Left ventricle myocardium superior (tissue), 1 donor: ENCODE measurements at places on chromosomes 4 and X. TPM values are rescaled to one million over a fixed set of nuclear protein-coding genes. Genes with fewer than 3 reads are reported as not detected.
A peak's percentile ranks its signal among the peaks of the same experiment; 100 is the strongest.

Gene COQ2
- 20.0 TPM for total RNA-seq

Gene PLP1
- total RNA-seq: 9.4 TPM

Gene IL2RG
- 3.0 TPM for total RNA-seq

Gene BCLAF3
- total RNA-seq: 7.0 TPM

Gene GABRG1
- total RNA-seq: not detected

Gene NDUFA1
- 631 TPM for total RNA-seq

Gene CTAG1A
- not detected for total RNA-seq

Gene GPR173
- total RNA-seq: 0.50 TPM

Gene PNMA5
- total RNA-seq: not detected

Gene GPR50
- total RNA-seq: not detected

Gene ZNF827
- 13.8 TPM for total RNA-seq

Gene FGF16
- total RNA-seq: not detected

Gene FAM47E
- 2.4 TPM for total RNA-seq

Gene FUNDC1
- 25.7 TPM for total RNA-seq

Gene COL4A6
- total RNA-seq: 9.1 TPM

Gene RAB39B
- total RNA-seq: not detected

Gene MAGEA9B
- not detected for total RNA-seq

Gene FGF2
- 5.2 TPM for total RNA-seq

Gene FAM9B
- total RNA-seq: not detected

DNA sequence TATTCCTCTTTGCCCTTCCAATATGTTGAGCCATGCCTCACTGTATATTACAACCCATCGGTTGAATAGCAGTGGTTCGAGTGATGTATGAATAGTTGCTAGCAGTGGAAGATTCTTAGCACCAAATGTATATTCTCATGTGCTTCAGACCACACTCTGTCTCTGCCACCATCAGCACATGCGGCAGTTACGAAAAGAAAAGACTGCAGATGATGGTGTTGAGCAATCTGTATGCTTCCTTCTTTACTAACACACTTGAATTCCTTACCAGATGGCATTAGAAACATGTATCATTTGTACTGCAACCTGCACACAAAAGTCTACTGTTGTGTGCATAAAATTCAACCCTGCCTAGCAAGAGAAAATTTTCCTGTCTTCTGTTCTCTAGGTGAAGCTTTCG lies 214.6 kb downstream of the ENOX2 start:
- DNase-seq: no peak

DNA sequence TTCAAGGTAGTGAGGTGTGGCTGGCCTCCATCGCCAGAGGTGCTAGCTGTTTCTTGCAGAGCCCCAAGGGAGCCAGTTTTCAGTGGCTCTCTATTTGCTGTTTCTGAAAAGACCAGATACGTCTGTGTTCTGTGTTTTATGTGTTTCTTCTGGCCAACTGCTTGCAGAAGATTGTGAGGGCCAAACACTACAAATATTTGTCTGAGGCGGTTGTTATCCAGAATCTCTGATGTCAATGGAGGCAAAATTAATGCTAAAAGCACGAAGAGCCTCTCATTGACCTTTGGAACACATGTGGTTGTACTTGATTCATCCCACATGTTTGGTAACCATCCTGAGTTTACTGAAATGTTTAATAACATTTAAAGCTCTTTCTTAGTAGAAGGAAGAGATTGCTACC lies 113.9 kb downstream of the CT47B1 start:
- no peak for DNase-seq

DNA sequence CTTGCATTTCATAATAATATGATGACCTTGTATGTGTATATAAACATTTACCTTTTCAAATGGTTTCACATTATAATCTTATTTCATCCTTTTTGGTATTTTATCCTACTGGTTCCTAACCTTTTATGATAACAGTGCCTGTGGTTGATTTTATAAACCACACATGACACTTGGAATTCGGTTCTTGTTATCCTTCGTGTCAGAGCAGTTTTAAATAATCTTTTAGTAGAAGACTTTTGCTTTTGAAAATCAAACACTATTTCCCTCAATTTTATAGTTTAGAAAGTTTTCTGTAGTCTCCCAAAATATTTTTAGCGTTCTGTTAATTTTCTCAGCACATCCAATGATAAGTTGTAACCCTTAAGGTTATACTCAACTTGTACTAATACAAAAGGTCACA lies 676.8 kb downstream of the RAPGEF2 start:
- DNase-seq: no peak

GRCh38 chrX:132956421-132957210 lies 1.8 kb downstream of the HS6ST2 start:
- DNase-seq: no peak

GRCh38 chrX:44261286-44261685 lies 82.2 kb downstream of the EFHC2 start:
- no peak for DNase-seq

DNA sequence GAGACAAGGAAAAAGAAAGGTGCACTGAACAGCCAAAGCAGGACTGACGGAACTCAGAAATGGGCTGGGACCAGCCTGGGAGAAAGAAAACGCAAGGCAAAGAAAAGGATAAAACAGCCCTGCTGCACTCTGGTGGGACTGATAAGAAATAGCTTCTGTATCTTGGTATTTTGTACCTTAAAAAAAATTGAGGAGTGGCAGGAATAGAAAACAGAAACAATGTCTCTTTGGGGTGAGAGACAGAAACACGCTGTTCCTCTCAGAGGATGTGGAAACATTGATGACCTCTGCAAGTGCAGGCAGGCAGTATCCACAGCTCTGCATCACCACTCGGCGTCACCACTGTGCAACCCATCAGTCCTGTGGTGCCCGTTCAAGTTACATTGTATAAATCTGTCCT lies 152.5 kb upstream of the SPRY1 start:
- peak; percentile 73 for DNase-seq

- no peak for DNase-seq
Measured at GRCh38 chr4:159235779-159236368, 133.0 kb downstream of the RAPGEF2 start.

- DNase-seq: no peak
Measured at GRCh38 chrX:45709381-45709780, 508.7 kb upstream of the DIPK2B start.

GRCh38 chr4:178448372-178449035 lies 1006.3 kb upstream of the AGA start:
- DNase-seq: no peak

- no peak for DNase-seq
Measured at GRCh38 chr4:79625361-79625760, 217.3 kb upstream of the GK2 start.

GRCh38 chr4:42152507-42153504 lies at the start of gene BEND4:
TSS of gene BEND4 (minus strand) at chr4:42152655. CDS start at chr4:42152143, 512 bp downstream.
- DNase-seq: no peak

DNA sequence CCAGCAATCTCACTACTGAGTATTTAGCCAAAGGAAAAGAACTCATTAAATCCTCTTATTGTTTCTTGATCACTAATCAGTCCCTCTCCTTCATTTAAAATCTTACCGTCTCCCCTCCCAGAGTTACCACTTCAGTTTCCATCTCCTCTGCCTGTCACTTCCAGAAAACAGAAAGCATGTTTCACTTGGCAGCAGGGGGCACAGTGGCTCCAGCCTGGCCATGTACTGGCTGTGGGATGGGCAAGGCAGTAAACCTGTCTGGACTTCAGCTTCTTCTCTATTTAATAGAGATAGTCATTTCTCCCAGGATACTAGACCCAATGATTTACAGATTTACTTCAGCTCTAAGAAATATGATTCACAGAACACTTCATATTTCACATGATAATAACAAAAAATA lies 63.2 kb downstream of the CD40LG start:
- peak; percentile 51 for DNase-seq

DNA sequence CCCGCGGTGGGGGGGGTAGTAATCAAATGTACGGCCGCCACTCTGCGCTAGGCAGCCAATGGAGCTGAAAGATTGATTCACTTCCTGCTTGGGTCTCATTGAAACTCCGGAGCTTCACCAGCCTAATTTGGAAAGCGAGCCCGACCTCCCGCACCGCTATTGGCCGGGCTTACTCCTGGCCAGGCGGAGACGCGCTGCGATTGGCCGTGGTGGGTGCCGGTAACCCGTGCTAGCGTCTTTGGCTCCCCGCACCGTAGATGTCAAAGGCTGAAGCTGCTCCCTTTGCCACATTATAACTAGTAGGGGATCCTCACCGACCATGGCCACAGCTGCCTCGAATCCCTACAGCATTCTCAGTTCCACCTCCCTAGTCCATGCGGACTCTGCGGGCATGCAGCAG lies at the start of gene POU3F4:
Gene POU3F4, plus strand, starts transcription at position 285 of the 400 bp plus-strand sequence. Its CDS starts 35 bp downstream, at position 320.
- DNase-seq: no peak

DNA sequence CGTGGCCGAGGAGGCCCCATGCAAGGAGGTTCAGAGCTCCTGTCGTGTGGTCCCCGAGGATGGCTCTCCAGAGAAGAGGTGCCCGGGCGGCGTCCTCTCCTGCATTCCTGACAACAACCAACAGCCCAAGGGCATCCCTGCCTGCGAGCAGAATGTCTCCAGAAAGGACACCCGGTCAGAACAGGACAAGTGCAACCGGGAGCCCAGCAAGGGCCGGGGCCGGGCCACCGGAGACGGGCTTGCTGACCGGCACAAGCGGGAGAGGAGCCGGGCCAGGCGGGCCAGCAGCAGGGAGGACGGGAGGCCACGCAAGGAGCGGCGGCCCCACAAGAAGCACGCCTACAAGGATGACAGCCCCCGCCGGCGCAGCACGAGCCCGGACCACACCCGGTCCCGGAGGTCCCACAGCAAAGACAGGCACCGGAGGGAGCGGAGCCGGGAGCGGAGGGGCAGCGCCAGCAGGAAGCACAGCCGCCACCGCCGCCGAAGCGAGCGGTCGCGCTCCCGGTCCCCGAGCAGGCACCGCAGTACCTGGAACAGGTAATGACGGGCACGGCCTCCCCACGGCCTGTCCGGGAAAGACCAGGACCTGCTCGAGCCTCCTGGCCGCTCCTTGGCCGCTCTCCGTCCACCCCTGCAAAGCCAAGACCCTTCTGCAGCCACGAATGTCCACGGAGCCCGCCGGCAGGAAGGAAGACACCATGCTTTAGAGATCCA lies 9.8 kb downstream of the AKAP17A start:
- DNase-seq: peak; percentile 26

- no peak for DNase-seq
Measured at GRCh38 chr4:146439437-146439836, 82.3 kb downstream of the SLC10A7 start.

- DNase-seq: no peak
Measured at GRCh38 chrX:114390251-114390796, 193.6 kb upstream of the HTR2C start.

DNA sequence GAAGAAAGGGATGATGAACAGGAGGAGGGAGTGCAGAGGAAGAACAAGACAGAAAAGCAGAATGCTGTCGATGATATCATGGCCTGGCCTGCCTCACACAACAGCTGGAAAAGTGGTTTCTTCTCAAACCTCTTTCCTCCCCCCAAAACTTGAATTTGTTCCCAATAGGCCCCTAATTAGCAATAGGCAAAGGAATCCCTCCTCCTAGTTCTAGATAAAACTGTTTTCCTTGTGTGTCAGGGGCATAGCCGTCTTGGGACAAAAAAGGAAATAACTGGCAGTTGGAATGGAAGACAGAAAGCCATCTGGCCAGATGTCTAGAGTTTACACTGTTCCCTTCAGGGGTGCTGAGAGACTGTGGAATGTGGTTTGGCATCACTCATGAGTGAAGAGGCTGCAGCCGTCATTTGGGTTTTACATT lies 177.8 kb upstream of the C1QTNF7 start:
- DNase-seq: peak; percentile 65

GRCh38 chr4:9938933-9939332 lies 82.4 kb downstream of the SLC2A9 start:
- DNase-seq: no peak

DNA sequence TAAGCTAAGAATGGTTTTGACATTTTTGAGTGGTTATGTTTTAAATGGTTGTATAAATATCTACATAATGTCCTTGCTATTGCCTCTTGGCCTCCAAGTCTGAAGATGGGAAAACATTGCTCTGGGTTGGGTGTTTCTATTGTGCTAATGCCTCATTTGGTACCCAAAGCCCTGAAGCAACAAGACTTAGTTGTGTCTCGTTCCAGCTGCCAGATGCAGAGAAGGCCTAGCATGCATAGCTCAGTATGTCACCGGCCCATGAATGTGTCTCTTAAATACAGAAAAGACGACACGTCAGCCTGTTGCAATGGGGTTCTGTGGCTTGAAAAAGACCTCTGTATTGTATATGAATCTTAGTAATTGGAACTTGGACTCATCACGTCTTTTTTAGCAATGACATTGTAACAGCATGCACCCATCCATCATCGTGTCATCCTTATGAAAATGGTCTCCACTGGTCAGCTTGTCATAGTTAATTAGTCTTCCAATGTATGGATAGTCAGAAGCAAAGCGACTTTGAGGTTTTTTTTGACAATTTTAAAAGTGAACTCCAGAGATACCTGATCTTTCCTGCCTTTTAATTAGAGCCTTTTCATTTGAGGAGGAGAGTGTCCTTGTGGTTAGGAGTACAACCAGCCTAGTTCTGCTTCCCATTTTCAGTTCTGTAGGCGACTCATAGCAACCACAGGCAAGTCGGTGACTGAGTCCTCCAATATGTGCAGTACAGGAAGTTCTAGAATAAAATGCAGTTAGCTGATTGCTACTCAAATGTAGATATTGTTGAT lies 126.4 kb upstream of the GATB start:
- DNase-seq: no peak

- no peak for DNase-seq
Measured at GRCh38 chrX:77436682-77437081, 10.5 kb upstream of the FGF16 start.

GRCh38 chrX:21747558-21747957 lies 10.4 kb downstream of the SMPX start:
- DNase-seq: no peak

GRCh38 chr4:176210101-176210500 lies 14.7 kb upstream of the SPATA4 start:
- no peak for DNase-seq

GRCh38 chrX:112736310-112736709 lies 56.6 kb upstream of the LHFPL1 start:
- DNase-seq: no peak

DNA sequence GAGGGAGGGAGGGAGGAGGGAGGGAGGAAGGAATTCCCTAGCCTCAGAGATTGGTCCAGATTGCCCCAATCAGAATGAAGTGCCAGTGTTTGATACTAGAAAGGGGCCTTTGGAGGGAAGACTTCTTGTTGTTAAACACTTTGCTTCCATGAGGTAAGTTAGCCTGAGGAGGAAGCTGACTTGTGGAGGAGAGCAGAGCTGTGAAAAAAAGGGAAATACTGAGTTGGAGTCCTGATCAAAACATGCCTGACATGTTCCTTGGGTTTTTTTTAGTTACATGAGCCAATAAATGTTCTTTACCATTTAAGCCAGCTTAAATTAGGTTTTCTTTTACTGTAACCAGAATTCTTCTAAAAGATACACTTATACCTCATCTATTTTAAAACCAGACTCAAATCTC lies 57.6 kb downstream of the GSX2 start:
- no peak for DNase-seq

DNA sequence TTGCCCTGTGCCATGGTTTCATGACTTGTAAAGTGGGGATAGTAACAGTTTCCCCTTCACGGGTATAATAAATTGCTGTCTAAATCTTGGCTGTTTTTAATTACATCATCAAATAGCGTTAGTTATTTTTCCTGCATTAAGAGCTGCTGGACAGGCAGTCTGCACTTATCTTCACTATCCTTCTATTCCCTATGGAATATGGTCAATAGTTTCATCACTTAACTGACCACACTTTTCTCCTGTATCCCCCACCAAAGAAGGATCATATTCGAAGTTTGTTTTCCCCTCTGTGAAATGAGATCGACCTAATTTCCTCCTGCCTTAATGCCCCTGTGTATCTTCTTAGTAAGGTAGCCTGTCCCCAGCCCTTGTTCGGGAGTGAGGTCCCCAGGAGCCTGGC lies 133.2 kb downstream of the SHROOM3 start:
- no peak for DNase-seq

- DNase-seq: no peak
Measured at GRCh38 chr4:20256381-20256881, 4.7 kb downstream of the SLIT2 start.
